ENCODE measurements at places on chromosomes 3 and 15.
A peak's percentile ranks its signal among the peaks of the same experiment; 100 is the strongest.

GRCh38 chr3:187808527-187808895 is 63.2 kb upstream of the BCL6 start:
- DNase-seq: no peak

DNA sequence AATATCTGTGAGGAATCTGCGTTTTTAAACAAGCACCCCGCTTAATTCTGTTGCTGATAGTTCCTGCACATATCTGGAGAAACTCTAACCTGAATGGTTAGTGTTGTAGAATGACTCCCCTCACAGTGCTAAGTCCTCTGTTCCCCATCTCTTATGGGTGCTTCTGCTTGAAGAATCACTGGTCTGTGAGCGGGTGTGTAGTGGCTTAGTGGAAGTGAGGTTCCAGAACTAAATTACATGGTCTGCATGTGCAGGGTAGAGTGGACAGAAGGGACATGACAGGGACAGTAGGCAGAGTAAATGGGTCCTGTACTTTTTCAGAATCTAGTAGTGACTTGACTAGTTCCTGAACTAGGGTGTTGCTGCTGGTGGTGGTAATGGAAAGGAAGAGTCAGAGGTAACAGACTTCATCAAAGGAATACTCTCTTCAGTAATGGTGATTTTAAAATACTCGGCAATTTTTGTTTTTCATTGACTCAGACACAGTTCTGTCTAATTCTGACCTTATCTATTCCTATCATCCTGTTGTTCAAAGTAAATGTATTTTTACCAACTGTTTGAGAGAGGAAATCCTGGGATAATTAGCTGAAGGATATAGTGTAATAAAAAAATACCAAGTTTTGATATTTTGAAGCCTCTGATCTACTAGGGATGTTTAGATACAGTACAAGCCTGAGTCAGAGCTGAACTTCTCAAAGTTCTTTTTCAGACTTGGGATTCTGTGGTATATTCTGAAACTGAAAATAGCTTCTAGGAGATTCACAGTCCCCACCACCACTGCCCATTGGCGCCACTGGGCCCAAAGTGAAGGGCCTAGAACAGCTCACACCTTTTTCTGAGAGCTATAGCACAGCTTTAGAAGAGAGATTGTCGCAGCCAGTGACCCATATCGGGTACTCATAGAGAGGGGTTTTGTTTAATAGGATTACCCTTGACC is 55.5 kb downstream of the FNDC3B start:
- DNase-seq: no peak

DNA sequence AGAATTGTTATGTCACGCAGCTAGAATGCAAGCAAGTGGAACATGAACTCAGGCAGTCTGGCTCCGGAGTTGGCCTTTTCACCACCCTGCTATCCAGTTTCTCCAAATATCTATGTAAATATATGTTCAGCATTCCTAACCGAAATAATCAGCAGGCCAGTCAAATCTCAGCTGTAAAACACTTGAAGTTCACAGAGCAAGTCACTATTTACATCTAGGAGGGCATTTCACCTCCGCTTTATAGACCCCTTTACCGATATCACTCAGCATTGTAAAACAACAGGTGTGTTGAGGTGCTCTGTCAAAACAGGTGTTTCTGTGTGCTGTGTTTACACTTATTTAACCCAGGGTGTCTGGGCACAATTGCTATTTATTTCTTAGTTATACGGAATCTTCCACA is 12.2 kb upstream of the HES1 start:
- DNase-seq: no peak

GRCh38 chr15:88628018-88628654 is 7.0 kb downstream of the AEN start:
- DNase-seq: no peak

DNA sequence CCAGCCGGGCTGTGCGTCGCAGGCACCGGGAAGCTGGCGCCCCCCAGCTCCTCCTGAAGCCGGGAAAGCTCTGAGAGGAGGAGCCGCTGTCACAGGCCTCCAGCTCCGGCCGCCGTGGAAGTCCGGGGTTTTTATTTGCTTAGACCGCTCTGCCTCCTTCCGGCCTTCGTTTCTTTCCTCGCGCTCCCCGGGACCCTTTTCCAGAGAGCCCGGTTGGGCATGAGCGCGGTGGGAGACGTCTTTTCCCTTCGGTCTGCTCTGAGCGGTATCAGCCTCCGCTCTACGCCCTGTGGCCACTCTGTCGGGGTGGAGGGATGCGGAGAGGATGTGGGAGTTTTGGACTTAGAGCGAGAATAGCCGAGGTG is 559 bp downstream of the SENP5 start:
- DNase-seq: peak; percentile 61

All from RKO (cell line).